NCI-H1694 treated with DMSO at 0.1 percent for 48 hours (cell line): ENCODE measurements at places on chromosomes 7 and 10.

DNA sequence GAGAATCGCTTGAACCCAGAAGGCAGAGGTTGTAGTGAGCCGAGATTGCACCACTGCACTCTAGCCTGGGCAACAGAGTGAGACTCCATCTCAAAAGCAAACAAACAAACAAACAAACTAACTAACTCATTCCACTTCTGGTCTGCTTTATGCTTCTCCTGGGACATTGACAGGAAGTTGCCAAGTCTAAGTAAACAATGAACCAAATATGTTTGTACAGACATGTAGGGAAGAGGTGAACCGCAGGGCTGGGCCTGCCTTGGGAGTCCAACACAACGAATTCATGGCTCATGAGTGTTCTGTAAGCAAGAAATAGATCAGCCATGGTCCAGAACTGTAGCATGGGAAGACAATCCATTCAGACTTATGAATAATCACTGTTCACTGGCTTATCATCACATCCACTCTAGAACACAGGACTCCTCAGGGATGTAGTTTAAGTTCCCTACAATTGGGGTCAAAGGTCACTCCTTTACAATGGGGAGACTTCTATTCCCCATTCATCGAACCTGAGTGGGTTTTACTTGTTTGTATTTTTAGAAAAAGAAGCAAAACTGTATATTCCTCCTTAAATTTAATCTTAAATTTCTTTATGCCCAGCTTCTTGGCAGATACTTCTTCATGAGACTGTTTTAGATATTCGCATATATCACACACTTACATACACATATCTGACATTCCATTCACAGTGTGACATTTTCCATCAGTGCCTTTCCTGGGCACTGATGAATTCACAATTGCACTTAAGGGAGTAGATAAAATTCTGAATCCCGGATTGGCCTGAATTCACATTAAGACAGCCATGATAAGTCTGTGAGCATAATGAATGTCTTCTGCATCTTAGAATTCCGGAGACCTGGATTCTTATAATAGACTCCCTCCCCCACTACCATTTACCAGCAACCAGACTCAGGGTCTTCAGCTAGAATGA lies 159.1 kb upstream of the EEPD1 start:
- no peak for DNase-seq

GRCh38 chr10:79221110-79222051 lies 125.9 kb upstream of the PPIF start:
- DNase-seq: peak; percentile 92

GRCh38 chr10:34184397-34184796 lies 630.7 kb downstream of the PARD3 start:
- DNase-seq: no peak

- DNase-seq: no peak
These were observed 213.6 kb upstream of the TBX20 start for GRCh38 chr7:35467456-35467978.

- DNase-seq: no peak
These were observed 630.6 kb upstream of the PHF14 start for GRCh38 chr7:10343108-10343507.

DNA sequence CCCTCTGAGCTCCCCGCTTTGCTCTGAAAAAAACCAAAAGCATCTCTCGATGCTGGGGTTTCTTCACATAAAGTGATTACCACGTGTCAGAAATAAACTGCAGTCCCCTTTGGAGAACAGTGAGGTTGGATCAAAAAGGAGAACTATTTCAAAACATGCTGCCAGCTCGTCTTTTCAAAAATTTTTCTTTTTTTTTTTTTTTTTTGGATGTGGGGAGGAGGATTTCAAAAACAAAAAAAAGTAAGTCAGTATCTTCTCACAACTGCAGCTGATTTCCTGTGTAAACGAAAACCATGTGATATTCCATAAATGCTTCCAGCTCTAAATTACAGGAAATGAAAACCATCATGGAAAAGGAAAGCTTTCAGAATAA lies 155.0 kb upstream of the LYZL2 start:
- DNase-seq: no peak

DNA sequence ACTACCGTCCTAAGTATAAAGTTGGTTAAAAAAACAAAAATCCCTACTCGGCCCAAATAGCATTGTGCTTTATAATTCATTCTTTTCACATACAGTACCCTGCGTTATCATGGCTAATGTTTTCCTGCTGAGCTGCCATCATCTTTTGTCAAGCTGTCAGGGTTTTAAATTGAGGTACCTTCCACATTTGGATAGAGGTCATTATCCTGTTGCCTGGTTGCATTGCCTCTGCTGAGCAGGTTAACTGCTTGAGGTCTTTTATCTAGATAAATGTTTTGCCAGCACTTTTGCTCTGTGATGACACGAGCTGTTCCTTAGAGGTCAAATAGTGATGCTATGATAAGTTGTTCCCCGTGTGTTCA lies 94.4 kb upstream of the FZD1 start:
- DNase-seq: no peak

- no peak for DNase-seq
These were observed 10.4 kb upstream of the OCM2 start for GRCh38 chr7:98000356-98000755.

DNA sequence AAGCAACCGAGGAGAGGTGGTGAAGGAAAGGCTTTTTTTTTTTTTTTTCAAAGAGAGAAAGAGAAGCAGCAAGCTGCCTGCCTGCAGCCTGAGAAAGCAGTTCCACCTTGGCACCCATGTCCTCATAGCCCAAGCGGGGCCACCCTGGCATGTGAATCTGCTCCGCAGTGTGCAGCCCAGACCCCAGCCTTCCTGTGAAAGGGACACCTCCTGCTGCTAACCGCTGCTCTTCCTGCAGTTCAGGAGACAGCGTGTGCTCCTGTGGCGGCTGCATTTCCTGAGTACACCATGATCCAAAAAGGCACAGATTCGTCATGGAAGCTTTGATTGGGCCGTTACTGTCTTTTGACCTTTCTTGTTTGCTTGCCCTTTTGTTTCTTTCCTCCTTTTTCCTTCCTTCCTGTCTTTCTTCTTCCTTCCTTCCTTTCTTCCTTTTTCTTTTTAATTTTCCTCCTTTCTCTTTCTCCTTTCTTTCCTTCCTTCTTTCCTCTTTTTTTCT lies 38.1 kb downstream of the IKZF1 start:
- DNase-seq: no peak

DNA sequence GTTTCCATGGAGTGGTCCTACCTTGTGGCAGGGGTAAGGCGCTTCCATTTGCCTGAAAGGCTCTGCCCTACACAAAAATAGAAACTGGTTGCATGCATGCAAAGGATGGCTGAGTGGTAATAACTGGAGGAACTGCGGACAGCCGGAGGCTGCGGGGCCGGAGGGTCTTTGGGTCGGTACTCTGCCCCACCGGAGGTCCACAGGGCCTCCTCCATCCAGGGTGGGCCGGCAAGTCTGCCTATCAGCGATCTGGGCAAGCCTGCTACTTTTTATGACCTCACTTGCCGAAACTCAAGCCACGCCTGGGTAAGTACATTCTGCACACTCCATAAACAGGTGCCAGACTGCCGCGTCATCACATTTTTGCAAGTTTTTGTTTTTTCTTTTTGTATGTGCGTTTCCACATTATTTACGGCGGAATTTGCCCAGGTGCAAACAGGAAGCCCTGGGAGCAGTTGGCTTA lies 30.0 kb downstream of the TACC2 start:
- DNase-seq: no peak

DNA sequence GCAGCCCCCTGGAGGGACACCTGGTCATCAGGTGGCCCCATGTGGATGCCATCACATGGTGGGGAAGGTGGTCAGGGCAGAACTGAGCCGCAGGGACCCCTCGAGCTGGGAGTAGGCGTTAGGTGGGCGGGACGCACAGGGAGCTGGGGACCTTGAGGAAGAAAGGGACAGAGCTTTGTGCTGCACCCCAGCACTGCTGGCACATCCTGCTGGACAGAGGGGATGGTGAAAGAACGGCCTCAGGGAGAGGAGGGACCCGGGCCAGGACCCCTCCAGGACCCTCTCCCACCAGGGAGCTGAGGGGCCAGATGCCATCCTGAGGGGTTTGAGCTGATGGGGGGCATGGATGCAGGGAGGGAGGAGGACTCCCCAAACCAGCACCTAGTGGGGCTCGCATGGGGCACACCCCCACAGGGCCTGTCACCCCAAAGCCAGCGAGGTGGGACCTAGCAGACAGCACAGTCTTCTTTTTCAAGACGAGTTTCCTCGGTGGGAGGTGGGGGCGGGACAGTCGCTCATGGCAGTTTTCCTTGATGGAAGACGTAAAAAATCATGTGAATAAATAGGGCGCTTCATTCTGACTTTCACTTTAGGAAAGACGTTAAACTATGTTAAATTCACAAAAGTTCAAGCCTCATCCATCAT lies 43.3 kb downstream of the STK32C start:
- DNase-seq: no peak

GRCh38 chr10:42428534-42428933 lies 209.8 kb downstream of the ZNF33B start:
- DNase-seq: no peak

- DNase-seq: no peak
These were observed 1.1 kb upstream of the MNX1 start for GRCh38 chr7:157011333-157012112.

- no peak for DNase-seq
These were observed 72.4 kb downstream of the REEP3 start for GRCh38 chr10:63593576-63593975.

DNA sequence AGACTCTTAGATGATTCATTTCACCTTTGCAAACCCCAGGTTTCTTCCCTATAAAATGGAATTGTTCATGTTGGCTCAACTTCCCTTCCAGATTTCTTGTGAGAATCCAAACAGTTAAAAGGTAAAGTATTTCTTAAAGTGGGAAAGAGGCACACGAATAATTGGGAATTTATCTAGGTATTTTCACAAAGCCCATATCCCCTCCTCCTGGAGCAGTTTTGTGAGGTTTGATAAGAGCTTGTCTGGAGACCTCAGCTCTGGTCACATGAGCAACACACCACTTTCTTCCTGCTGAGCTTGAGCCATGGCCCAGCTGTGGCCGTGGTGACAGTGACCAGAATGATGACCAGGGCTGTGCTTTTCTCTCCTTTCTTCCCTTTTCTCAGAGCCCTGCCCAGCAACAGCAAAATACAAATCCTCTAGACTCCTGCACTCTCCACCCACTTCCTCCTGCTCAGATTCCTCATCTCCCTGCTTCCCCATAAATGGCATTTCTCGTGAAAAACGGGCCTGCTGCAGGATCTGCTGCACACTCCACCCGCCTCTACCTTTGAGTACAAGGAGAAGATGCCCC lies 87.7 kb downstream of the PIK3CG start:
- no peak for DNase-seq

DNA sequence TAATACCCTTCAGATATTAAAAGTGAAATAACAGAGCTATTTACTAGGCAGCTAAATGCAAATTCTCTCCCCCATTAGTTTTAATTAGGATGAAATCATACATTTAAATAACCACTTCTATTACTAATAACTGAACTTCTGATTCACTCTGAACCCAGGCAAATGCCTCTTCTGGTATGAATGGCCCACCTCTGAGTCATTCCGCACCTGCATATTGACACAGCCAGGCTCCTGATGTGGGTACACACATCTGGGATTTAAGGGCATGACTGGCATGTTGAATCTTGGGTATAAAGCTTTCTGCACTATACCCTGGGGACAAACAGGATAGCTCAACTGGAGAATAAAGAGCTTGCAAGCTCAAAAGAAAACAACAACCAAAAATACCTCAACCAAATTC lies 140.9 kb downstream of the AUTS2 start:
- no peak for DNase-seq
